Stimulated activated CD4-positive, alpha-beta T cell treated with anti-CD3 and anti-CD28 coated beads, Interleukin-12 subunit alpha, Interleukin-12 subunit beta, amount 100 ng/mL, for 24 hours (primary cell): ENCODE measurements at places on chromosomes 16 and 17.

DNA sequence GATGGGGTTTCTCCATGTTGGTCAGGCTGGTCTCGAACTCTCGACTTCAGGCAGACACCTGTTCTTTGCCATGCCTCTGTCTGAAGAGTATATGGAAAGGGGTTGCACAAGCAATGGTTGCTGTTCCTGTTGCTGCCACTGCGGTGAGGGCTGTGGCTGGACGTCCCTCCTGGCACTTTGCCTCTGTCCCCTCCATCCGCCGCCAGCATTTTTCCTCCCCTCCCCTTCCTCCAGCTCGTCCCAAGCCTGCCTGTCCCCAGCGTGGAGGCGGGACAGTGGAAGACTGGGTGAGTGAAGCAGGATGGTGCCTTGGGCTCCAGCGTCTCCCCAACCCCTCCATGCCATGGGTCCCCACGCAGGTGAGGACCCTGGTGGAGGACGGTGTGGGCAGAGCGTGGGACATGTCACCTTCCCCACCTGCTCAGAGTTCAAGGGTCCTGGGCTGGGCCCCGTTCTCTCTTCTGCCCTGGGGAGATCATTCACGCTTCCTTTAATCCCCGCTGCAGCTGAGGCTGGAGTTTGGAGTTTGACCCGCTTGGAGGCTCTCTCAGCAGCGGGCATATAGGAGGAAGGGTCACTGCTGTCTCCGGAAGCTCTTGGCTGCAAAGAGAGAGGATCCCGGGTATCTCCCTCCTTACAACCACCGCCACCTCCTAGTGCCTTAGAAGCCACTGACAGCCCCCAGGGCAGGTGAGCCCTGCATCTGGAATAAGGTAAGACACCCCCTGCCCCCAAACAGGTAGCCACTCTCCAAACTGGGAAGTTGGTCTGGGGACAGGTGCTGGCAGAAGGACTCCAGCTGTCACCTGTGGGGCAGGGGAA is at the start of gene SLC5A11:
TSS of gene SLC5A11 (plus strand) at position 238 of the 822 bp plus-strand sequence. CDS start 12,681 bp downstream, outside the sequence.
- DNase-seq, result no peak

GRCh38 chr17:7315570-7316235 is 543 bp upstream of the GPS2 start:
- no peak for DNase-seq

DNA sequence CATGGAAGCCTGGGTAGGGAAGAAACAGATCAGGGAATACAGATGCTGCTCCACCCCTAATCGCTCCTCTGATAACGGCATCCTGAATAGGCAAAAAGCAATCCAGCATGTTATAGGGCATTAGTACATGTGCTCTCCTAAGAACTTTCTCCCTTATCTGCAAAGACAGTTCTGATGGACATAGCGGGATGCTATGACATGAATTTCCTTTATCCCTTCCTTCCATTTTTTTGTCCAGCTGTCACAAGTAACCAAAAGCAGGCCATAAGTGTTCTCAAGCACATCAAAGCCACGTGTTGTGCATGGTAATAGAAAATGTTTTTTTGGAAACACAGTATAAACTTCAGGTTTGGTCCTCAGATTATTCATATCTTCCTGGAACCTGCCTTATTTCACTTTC is 141.4 kb upstream of the MON1B start:
- DNase-seq, result no peak

- no peak for DNase-seq
Measured at GRCh38 chr16:57235128-57236021, 9.7 kb upstream of the ARL2BP start.

DNA sequence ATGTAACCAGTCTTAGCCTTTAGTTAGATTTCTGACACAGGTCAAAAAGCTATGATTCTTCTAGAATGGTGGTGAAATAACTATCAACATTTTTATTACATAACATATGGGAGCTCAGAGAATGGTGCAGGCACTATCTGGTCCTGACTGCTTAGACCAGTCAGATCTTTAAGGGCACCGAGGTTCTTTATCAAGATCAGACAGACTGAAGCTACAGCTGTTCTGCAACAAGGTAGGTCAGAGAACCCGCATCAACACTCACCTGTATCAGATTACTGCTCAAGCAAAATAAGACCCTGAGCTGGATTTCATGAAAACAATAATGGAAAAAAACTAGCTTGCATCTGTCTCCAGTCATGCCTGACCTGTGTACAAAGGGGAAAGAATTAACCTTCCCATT is 160.4 kb downstream of the KCNJ2 start:
- no peak for DNase-seq

GRCh38 chr17:14310605-14311004 is 9.7 kb downstream of the HS3ST3B1 start:
- DNase-seq, result no peak

GRCh38 chr16:27208796-27209195 is 5.5 kb downstream of the KDM8 start:
- no peak for DNase-seq

GRCh38 chr17:28480799-28481571 is 7.5 kb downstream of the SLC13A2 start:
- no peak for DNase-seq

- no peak for DNase-seq
Measured at GRCh38 chr16:31897283-31897682, 23.7 kb downstream of the ZNF267 start.

GRCh38 chr17:2691965-2692780 is 19.4 kb downstream of the CLUH start:
- DNase-seq, result no peak

- no peak for DNase-seq
Measured at GRCh38 chr16:86212706-86213436, 297.5 kb upstream of the FOXF1 start.

- no peak for DNase-seq
Measured at GRCh38 chr17:81034168-81034777, 678 bp upstream of the BAIAP2 start.

DNA sequence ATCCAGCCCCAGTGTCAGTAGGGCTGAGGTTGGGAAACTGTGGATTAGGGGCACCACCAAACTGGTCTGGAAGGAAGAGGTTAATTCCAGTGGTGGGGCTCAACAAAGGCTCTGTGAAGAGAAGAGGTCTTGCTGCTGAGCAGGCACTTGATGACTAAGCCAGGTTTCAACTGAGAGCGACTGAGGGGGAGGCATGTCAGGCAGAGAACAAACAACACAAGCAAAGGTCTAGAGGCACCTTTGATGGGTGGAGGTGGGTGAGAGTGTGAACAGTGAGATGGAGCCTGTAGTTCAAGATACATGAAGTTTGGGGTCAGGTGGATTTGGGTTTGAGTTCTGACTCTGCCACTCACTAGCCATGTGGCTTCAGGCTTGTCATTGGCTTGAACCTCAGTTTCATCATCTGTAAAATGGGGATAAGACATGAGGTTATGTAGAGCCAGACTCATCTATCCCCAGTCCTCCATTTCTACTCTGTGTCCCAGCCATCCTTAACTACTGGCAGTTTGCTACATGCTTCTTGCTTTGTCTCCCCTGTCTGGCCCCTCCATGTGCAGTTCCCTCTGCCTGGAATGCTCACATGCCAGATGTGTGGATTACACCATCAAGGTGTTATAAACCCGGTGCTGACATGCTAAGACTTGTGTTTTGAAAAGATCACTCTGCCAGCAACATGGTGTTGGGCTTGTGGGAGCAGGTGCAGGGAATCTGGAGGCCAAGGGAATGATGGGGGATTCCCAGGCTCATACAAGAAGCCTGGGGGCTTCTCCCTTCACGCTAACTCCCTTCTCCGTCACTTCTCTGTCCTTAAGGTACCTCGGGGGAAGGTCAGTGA is 3.0 kb upstream of the RMI2 start:
- DNase-seq, result no peak

DNA sequence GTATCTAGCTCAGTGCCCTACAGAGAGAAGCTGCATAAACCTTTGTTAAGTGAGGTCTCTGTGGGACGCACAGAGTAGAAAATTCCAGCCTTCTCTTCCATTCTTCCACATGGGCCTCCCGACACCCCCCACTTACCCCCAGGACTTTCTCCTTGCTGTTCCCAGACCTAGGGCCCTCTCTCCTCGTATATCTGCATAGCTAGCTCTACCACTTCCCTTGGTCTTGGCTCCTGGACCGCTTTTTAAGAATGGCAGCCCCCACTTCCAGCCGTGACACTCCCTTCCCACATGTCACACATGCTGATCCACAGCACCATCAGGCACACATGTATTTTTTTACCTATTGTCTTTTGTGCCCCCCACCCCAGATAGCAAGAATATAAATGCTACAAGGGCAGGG is 16.7 kb upstream of the FOXJ1 start:
- DNase-seq, result no peak

DNA sequence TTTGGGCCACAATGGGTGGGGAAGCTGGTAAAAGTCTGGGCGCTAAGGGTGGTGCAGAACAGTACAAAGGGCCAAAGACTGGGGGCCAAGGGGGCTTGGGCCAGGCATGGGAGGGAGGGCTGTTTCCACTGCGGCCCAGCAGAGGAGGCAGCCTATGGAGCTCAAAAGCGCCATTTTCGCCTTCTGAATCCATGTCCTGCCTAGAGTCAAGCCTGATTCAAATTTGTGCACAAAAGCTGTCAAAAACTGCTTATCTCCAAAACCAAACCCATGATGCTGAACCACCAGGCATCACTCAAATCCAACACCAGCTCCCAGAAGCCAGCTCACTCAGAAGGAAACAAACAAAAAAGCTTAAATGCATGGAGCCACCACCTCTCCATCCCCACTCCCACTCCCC is 16.0 kb downstream of the COG7 start:
- no peak for DNase-seq
